Germinal center (tissue), 1 donor: ENCODE measurements at places on chromosomes 1 and 21.
A peak's percentile ranks its signal among the peaks of the same experiment; 100 is the strongest.

DNA sequence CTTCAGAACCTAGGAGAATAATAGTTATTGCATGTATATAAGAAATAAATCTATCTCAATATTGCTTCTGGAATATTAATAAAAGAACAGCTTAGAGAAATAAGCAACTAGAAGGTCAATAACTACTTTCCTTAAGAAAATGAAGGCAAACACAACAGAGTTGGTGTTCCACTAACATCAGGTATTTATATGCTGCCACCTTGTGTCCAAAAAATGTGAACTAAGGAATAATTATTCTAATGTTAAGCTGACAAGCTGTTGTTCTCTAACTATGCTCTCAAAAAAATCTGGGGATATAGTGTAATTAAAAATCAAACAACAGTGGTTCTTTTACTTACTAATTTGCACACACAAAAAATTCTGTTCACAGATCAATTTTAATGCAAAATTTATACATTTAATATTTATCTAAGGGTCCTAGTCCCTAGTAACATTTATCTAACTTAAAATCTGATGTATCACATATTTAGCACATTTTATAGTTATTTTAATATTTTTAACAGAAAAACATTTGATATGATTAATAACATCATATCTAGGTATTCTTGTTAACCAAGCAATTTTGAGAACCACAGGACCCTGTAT is 39.6 kb downstream of the UCHL5 start:
- peak; percentile 7 for DNase-seq

DNA sequence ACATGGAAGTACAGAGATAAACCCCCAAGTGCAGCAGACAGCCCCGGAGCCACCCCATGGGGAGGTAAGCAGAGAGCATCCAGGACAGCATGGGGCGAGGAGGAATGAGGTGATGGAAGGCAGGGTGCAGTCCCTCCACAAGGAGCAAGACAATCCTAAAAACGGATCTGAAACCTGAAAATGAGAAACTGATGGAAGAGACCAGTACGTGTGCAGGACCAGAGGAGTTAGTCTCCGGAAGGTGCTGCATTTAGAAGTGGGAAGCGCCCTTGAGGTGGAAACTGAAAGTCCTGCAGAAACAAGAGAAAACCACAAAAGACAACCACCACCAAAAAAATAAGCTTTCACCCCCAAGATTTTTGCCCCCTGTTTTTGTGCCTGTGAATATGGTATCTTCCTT is 17.4 kb upstream of the DDOST start:
- DNase-seq: peak; percentile 31

DNA sequence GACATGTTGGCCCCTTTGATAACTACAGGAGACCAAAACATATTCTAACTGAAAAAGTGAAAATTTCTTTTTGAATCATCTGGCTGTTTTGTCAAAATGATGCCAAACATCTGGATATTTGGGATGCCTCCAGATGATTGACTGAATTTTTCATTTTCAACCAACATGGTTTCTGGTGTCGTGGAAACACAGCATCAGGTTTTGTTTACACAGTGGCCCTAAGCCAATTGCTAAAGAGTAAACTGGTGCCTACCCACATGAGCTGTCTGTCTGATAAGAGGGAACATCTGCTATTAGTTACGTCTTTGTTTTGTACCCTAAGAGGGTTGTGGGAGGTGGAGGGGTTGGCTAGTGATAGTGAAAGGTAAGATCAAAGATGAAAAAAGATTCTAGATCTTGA is 204.8 kb downstream of the KCNK2 start:
- DNase-seq: no peak

DNA sequence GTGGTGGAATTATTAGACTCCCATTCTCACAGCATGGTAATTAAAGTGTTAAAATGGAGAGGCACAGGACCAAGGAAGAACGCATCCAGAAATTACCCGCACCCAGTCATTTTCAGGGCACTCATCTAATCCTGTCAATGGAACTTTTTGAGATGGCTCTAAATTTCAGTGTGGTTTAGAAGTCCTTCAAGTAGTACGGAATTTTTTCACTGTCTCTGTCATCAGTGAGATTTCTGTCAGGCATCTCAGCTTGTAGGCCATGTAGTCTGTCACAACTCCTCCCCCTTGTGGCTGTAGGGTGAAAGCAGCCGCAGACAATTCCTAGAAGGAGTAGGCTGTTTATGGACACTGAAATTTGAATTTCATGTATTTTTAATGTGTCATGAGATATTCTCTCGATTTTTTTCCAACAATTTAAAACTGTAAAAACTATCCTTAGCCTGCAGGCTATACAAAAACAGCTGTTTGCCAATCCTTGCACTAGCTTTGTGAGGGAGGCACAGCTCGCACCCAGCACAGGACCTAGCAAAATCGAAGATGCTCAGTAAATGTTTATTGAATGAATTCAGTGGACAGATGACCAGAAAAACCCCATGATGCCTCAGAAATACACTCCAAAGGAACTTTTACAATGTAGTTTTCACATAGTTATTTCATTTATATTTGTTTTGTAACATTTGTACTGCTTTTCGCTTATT is 6.6 kb upstream of the NUP133 start:
- DNase-seq: peak; percentile 62

GRCh38 chr1:114746450-114747121 is 11.2 kb downstream of the CSDE1 start:
- no peak for DNase-seq

DNA sequence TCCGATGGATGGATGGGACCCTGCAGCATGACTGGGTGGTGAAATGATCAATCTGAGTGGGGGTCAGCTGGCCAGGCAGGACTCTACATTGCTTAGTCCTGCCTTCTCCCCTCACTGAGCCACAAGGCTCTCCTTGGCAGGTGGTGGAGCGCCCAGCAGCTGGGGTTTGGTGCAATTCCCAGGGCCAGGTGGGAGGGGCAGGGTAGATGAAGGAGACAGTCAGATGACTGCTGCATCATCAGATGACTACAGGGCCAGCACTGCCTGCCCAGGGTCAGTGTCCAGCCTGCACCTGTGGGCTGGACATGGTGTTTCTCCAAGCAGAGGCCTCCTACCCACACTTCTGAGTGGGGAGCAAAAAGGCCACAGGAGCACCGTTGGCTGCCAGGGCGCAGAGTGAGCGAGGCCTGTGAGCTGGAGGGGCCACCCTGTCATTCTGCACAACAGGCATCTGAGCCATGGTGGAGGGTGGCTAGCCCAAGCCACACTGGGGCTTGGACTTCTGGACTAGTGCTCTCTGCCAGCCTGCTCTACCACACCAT is 103.9 kb upstream of the EDN2 start:
- DNase-seq: no peak

GRCh38 chr1:15341634-15342407 is 67.9 kb upstream of the EFHD2 start:
- DNase-seq: no peak

- DNase-seq: no peak
Observed at GRCh38 chr21:30984889-30985288, 53.4 kb downstream of the KRTAP19-8 start.

DNA sequence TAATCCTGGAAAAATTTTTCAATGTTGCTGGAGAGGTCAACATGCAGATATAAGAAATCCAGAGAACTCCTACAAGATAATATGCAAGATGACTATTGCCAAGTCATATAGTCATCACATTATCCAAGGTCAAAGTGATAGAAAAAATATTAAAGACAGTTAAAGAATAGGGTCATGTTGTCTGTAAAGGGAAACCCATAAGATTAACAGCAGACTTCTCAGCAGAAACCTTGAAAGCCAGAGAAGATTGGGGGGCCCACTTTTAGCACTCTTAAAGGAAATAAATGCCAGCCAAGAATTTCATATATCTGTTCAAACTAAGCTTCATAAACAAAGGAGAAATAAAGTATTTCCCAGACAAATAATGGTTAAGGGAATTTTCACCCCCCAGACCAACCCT is 64.1 kb downstream of the PTGFR start:
- DNase-seq: no peak

DNA sequence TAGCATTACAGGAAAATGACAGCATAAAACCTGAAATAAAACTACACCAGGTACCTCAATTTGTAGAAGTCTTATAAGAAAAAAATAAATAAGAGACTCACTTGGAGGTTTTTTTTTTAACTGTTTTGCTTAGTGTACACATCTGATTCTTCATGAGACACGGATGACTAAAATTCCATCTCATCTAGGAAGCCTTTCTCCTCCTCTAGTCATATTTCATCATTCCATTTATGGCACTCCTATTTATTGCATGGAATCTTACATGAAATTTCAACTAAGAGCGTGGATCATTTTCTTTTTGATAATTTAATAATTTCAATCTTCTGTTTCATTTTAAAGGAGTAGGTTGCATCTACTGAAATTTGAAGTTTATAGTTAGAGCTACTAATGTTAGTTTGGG is 1.6 kb upstream of the PTGS2 start:
- DNase-seq: no peak

DNA sequence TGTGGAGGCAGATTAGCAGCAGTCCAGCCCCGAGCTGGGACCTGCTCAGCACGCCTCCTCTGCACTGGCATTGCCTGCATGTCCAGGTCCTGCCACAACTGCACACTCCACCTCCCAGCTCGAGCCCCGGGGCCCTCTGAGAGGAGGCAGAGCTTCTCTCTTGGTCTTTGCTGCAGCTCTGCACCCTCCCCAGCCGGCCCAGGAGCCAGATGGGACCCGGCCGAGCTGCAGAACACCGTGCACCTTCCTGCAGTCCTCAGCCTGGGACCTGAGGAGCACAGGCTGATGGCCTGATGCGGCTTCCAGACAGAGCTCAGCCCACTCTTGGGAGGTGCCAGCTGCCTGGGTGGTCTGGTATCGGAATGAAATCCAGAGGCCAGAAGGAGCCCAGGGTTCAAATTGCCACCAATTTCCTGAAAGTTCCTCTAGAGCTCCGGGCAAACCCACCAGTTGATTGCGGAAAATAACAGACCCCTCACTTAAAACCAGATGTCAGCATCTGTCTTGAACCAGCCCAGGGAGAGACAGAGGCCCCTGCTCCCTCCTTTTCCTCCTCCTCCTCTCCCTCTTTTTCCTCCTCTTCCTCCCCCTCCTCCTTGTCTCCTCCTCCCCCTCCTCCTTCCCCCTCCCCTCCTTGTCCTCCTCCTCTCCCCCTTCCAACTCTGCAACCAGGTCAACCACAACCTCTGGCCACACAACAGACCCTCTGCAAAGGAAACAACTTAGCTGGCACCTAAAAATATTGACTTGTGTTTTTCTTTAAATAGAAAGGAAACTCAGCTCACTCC is 10.6 kb upstream of the SPSB1 start:
- no peak for DNase-seq

DNA sequence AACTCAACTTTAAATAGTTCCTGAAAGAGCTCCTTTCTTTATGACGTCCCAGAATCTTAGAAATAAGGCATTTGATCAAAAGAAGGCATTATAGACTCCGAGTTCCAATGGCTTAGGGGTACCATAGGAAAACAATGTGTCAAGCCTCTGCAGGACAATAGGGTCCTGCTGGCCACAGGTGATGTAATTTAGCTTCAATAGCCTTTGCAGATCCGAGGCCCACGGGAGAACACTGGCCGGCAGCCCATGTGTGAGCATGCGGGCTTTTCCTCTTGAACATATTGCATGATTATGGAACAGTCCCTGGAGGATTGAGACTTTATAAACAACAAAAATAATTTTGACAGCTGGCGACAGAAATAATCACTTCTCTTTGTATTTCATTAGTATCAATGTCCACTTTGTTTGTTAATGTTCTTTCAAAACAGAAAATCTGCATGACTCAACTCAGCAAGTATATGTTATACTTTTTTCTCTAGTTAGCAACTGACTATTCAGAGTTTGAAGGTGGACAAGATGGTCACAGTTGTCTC is 49.0 kb upstream of the NR5A2 start:
- DNase-seq: no peak

DNA sequence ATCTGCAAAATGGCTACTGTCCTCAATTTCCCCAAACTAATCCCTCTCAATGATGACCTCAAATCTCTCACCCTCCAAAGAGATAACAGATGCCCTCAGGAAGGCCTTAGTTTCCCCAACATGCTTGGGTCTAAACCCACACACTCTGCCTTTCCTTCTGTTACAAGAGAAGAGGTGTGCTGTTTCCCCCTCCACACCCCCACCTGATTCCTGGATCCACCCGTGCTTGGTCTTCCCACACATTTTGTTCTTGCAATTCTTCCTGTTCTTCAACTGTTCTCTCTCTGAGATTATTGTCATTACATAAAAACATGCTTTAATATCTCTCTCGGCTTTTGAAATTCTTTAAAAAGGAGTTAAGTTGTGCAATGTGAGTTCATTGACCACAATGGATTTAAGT is 5.7 kb upstream of the CBR3 start:
- DNase-seq: no peak

DNA sequence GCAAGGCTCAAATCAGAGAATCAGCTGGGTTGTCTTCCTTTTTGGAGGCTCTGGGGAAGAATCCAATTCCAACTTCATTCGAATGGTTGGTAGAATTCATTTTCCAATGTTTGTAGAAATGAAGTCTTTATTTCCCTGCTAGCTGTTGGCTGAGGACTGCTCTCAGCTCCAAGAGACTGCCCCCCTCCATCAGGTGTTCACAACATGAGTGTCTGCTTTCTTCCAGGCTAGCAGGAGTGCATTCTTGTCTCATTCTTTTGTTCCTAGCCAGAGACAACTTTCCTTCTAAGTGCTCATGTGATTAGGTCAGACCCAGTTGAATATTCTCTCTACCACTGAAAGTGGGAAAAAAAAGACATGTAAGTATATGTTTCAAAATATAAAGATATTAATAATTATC is 95.2 kb downstream of the HLX start:
- no peak for DNase-seq

GRCh38 chr1:8841395-8841794 is 24.0 kb upstream of the RERE start:
- no peak for DNase-seq

DNA sequence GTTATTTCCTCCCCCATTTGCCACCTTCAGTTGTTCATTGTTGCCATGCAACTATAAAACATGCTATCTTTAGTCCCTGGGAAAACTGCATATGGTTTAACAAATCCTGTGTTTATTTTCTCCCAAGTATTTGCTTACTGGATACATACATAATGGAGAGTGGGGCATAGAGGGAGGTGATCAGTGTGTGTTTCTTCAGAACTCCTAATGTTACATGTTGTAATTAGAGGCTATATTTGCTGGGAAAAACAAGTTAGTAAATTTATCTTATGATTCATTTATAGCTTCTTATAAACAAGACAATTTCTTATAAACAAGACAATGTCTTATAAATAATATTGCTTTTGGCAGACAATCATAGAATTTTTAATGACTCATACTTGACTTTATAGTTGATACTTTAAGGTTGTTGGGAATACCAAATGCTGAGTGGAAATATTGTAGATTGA is 7.3 kb upstream of the GIPC2 start:
- DNase-seq: no peak

GRCh38 chr21:41483415-41483814 is 24.5 kb downstream of the TMPRSS2 start:
- DNase-seq: no peak

DNA sequence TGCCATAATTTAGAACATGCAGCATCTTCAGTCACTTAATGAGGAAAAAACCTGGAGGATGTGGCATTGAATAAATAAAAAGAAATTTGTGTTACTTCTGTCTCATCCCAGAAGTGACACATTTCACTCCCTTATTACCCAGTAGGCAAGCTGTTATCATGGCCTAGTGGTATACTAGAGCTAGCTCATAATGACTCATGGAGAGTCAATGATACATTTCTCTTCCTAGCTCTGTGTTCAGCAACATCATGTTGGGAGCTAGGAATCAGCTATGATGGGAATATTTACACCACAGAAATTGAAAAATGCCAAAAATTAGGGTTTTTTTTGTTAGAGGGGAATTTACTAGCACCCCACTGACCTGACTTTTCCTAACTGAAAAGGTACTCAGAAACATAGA is 182.7 kb downstream of the HMCN1 start:
- no peak for DNase-seq

GRCh38 chr21:14572204-14572780 is 26.2 kb upstream of the SAMSN1 start:
- no peak for DNase-seq

GRCh38 chr21:21247424-21247823 is 249.2 kb downstream of the NCAM2 start:
- DNase-seq: no peak
